Transverse colon (tissue), 4 donors: ENCODE measurements at places on chromosomes 5 and 9. TPM values are rescaled to one million over a fixed set of nuclear protein-coding genes. Genes with fewer than 3 reads are reported as not detected.
A peak's percentile ranks its signal among the peaks of the same experiment; 100 is the strongest.

DNA sequence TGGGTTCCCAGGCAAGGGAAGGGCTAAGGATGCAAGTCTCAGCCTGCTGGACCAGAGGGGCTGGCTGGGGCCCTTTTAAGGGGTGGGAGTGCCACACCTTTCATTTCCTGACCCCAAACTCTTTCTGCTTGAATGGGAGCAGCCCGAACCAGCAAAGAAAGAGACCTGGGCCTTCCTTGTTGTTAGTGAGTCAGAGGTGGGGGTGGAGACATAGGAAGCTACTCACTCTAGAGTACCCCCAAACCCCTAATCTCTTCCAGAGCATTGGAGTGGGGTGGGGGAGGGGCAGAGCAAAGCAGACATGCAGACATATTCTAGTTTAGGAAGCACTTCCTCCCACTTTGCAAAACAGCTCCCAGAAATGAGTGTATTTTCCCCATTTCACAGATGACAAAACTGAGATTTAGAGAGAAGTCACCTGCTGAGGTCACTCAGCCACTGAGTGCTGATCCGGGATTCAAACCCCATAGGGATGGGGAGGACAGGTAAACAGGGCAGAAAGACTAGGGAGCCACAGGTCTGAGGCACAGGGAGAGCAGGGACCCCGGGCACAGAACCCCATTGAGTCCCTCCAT lies 6.0 kb upstream of the AQP3 start:
- no peak for DNase-seq

- DNase-seq, result no peak
Observed at GRCh38 chr9:90002397-90003271, 397.8 kb downstream of the GADD45G start.

GRCh38 chr5:107513337-107514085 lies 157.2 kb downstream of the EFNA5 start:
- DNase-seq, result no peak

DNA sequence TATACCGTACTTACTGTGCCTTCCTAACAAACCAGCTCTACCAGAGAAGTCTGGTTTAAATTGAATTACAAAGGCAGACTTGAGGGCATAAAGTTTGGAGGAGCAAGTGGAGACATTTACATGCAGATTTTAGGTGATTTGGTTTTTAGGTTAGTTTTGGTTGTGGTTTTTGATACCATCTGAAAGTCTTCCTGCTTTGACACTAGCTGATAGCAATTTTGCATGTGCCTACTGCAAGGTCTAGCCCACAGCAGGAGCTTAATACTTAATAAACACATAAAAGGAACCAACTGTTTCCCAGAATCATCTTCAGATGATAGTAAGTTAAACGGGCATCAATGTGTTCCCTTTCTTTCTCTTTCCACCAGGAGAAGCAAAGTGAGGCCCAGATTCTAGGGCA lies 3.4 kb upstream of the ESM1 start:
- DNase-seq, result no peak

- DNase-seq, result no peak
Observed at GRCh38 chr5:91373006-91373405, 10.1 kb downstream of the ARRDC3 start.

GRCh38 chr5:100706776-100707175 lies 171.6 kb downstream of the FAM174A start:
- DNase-seq, result no peak

DNA sequence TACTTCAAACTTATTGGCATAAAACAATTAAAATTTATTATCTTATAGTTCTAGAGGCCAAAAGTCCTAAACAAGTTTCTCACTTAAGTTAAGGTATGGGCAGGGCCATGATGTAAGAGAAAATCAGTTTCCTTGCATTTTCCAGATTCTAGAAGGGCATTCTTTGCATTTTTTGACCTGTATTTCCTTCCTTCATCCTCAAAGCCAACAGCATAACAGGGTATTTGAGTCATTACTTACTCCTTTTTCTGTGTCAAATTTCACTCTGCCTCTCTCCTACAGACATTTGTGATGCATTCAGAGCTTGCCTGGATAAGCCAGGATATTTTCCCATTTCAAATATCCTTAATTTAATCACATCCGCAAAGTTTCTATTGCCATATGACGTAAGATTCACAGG lies 1499.0 kb downstream of the EFNA5 start:
- no peak for DNase-seq

DNA sequence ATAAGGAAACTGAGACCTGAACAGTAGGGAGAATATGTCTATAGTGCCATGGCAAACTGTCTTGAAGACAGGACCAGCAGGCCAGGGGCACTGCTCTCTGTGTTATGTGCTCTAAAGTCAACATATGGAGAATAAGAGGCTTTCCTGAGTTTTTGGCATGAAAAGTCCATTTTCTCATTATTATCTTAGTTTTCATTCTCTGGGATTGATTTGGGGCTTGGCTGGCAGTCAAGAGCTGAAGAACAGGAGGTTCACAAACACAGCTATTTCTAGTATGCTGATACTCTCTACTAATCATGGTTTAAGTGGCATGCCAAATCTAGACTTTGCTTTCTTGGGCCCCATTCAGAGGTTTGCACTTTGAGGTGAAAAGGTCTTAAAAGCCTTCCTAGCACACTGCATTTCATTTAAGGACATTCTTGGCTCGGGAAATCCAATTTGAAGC lies 404.4 kb downstream of the ZNF608 start:
- no peak for DNase-seq

DNA sequence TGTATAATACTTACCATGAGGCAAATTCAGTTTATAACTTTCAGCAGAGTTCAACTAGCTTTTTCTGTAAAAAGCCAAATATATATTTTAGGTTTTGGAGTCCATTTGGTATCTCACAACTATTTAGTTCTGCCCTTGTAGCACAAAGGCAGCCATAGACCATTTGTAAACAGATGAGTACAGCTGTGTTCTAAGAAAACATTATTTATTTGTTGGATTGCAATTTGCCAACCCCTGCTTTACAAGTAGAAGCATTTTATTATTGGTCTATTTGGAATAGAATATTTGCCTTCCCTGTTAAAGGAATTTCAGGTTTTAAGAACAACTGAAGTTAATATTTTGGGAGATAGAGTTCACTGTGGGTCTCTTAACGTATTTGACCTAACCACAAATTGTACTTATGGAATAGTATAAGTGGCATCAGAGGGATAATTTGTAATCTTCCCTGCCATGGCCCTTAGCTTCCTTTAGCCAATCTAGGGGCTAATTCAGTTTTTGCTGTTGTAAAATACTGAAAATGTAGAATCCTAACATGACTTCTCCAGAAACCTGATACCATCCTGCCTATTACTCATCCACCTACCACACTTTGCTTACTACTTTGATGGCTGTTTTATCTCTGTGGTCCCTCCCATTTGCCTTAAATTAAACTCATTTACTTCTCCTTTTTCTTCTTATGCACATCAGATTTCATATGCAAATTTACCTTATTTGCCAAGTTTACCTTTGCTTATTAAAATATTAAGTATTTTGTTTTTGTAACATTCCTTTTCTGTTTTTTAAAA lies 109.2 kb downstream of the DMXL1 start:
- DNase-seq, result no peak

DNA sequence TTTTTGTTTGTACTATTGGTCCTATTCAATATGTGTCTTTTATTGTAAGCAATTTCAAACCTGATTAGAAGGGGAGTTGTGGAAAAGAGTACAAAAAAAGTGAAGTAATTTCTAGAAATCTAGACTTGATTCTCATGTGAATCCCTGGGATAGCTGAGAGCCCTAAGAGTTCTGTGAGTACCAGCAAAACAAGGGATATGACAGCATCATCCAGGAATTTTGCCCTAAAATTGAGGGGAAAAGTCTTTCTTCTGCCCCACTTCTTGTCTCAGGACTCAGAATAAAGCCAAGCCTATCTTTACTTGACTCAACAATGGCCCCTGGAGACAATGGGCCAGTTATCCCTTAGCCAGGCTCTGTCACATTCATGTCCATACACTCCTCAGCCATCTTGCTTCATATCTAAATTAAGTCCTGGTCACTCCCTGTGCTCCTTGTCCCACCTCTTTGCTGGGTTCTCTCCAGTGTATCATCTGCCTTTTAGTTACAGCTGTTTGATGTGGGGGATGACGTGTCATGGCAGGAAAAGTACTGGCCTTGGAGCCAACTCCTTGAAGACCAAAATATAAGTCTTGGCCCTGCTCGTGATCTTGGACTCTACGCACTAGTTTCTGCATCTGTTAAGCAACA lies 81.2 kb downstream of the ADAMTS12 start:
- DNase-seq, result peak; percentile 7

GRCh38 chr9:90770182-90770738 lies 31.4 kb upstream of the SYK start:
- DNase-seq, result no peak

GRCh38 chr5:72386639-72387038 lies 66.5 kb downstream of the PTCD2 start:
- DNase-seq, result no peak

- DNase-seq, result no peak
Observed at GRCh38 chr5:175321927-175322532, 122.0 kb downstream of the DRD1 start.

- DNase-seq, result no peak
Observed at GRCh38 chr9:4639420-4639819, 22.7 kb upstream of the PLPP6 start.

DNA sequence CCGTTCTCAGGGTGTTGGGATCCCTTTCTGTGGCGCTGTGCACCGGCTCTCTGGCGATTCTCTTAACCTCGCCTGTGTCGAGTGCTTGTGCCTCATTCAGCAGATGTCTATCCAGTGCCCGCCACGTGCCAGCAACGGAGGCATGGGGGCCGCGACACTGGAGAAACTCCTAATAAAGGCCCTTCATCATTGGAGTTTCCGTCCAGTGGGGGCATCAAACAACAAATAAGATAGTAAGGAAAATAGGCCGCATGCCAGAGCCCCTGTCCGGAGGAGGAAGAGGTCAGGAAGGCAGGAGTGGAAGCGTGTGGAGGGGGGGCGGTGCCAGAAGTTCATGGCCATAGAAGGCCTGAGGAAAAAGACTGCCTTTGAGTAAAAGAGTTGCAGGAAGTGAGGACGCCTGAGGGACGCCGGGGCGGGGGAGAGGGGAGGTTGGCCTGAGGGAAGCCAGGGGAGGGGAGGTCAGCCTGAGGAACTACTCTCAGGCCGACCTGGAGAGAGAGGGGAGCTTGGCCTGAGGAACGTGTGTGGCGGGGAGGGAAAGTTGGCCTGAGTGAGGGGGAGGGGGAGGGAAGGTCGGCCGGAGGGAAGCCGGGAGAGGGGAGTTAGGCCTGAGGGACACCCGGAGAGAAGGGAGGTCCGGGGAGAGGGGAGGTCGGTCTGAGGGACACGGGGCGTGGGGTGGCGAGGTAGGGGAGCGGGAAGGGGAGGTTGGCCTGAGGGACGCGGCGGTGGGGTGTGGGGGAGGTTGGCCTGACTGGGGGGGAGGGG lies 82.2 kb downstream of the CACNA1B start:
- no peak for DNase-seq

Gene GDF9
- 0.27 TPM for total RNA-seq

Gene HRH2
- 1.5 TPM for total RNA-seq

Gene IRX4
- total RNA-seq, result not detected

Gene CATSPER3
- 0.32 TPM for total RNA-seq

Gene GNA14
- total RNA-seq, result 21.3 TPM

Gene MYORG
- 71.4 TPM for total RNA-seq

Gene FBP2
- total RNA-seq, result not detected

Gene FOXD4L4
- not detected for total RNA-seq

Gene RASEF
- total RNA-seq, result 69.9 TPM

Gene CORO2A
- total RNA-seq, result 59.1 TPM

Gene FCN1
- total RNA-seq, result 13.8 TPM
